ENCODE measurements at places on chromosomes 7 and 10.

GRCh38 chr7:103113164-103113563 is 35.7 kb downstream of the NAPEPLD start:
- DNase-seq, result peak; percentile 67

DNA sequence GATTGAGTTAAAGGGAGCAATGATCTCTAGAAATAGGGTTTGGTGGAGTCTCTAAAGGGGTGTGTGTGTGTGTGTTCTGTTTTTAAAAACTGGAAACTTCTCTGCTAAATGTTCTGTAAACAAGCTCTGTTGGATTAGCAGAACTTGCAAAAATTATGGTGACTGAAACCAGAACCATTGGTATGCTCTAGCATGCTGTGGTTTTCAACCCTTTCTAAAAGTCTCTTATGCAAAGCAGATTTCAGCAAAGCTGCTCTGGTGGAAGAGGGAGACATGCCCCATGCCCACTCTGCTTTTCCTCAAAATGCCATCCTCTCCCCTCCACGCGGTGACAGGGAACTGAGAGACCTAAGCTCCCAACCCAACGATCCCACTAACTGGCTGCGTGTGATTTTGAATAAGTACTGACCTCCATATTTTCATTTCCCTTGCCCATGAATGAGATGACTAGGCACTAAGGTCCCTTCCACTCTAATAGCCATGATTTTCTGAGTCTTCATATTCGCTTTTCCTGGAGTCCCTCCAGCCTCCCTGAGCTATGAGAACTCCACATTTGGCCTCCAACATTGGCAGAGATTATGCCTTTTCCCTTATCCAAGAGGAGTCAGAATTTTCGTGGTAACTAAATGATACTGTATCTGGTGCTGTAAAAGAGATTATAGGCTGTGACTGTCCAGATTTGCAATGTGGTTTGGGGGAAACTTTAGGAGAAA is 117.3 kb upstream of the PALS2 start:
- no peak for DNase-seq

DNA sequence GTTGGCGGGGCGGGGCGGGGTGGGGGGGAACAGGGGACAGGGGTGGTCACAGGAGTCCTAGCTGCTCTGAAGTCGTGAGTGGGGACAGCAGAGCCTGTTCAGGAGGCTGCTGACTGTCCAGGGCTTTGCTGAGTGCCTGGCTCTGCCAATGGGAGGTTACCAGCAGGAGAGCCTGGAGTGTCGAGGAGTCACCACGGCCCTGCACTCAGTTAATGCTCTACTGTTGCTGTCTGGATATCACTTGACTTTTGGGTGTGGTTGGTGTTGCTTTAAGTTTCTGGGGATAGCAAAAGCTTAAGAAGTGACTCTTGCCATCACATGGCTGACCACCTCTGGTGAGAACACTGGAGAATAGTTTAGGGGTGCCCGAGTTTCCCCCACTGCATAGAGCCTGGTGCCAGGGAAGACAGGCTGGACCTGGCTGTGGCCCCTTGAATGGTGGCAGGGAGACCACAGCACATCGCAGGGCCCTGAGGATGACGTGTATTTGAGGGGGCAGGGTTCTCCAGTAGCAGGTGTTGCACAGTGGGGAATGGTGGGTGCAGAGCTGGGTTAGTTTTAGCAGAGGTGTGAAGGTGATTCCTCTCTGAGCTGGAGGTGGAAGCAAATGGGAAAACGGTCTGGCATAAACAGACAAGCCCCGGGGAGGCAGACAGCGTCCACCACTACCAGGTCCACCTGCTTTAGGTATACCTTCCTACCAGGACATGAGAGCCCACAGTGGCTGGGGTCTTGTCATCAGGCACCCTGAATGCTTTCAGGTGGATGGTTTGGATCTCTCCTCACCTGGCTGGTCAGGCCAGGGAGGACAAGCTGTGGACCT is 54.2 kb upstream of the CAMK2B start:
- no peak for DNase-seq

- no peak for DNase-seq
Observed at GRCh38 chr10:44925811-44926750, 14.9 kb downstream of the TMEM72 start.

DNA sequence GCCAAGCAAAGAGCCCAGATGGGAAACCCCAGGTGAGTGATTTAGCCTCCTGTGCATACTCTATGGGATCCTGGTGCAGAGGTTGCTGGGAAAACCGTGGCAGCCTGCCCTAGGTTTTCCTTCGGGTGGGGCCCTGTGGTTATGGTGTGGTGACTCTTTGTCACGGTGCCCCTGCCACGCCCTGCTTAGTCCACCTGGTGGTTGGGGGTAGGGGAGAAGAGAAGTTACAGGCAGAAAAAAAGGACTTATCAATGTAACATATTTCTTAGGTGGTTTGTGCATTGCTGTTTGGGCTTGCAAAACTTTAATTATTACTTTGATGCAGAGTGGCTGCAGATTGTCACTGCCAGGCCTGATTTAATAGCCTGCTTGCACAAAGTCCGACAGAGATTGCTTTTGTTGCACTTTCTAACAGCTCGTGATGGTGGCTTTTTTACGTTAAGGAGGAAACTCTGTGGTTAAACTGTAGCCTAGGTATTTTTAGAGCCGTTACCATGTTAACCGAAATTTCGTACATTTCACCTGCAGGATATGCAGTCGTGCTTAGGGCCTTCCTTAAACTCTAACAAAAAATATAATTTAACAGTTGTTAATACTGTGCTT is 197.4 kb downstream of the RNLS start:
- DNase-seq, result no peak

- no peak for DNase-seq
Observed at GRCh38 chr10:71742301-71743088, 22.9 kb upstream of the C10orf105 start.

Measured in foreskin melanocyte (primary cell).